ENCODE measurements at places on chromosomes 1 and 21. TPM values are rescaled to one million over a fixed set of nuclear protein-coding genes. Genes with fewer than 3 reads are reported as not detected.

The ZNF593OS gene
- 1.6 TPM for total RNA-seq

DNA sequence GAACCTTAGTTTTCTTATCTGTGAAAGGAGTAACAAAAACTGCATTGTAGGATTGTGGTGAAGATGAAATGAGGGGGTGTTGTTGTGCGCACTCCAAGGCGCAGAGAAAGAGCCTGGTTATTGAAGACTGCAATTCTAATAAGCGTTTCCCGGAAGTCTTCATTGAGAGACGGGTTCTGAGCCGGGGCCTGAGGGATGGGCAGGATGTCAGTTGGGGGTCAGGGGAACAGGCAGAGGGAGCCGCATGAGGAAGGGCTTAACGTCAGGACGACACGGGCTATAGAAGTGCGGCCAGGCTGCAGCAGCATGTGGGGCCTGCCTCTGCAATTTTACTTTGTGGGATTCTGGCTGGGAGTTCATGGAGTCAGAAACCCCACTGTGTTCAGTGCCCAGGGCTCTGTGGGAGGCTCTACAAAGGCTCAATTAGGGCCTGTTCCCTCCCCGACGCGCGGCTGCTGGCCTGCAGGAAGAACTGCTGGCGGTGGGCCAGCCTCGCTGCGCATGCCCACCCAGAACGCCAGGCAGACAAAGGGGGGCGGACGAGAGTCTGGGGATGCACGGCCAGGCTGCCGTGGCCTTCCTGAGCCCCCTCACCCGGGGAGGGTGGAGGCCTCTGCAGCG is 20.7 kb downstream of the TRIM62 start:
- H3K4me1 ChIP-seq = no peaks in the 10 kb centered on the region
- H3K27me3 ChIP-seq = no peaks in the 10 kb centered on the region
- H3K27ac ChIP-seq = no peak overlapping the region
- H3K4me3 ChIP-seq = no peak overlapping the region
- peaks cover 26% of the 10 kb centered on the region for H3K36me3 ChIP-seq
- DNase-seq = peak; percentile 60

- H3K36me3 ChIP-seq = no peaks in the 10 kb centered on the region
- H3K27me3 ChIP-seq = no peaks in the 10 kb centered on the region
- H3K4me1 ChIP-seq = no peaks in the 10 kb centered on the region
- DNase-seq = no peak
- H3K27ac ChIP-seq = no peak overlapping the region
- H3K4me3 ChIP-seq = no peak overlapping the region
Measured at GRCh38 chr1:33997127-33998036, 133.5 kb downstream of the HMGB4 start.

DNA sequence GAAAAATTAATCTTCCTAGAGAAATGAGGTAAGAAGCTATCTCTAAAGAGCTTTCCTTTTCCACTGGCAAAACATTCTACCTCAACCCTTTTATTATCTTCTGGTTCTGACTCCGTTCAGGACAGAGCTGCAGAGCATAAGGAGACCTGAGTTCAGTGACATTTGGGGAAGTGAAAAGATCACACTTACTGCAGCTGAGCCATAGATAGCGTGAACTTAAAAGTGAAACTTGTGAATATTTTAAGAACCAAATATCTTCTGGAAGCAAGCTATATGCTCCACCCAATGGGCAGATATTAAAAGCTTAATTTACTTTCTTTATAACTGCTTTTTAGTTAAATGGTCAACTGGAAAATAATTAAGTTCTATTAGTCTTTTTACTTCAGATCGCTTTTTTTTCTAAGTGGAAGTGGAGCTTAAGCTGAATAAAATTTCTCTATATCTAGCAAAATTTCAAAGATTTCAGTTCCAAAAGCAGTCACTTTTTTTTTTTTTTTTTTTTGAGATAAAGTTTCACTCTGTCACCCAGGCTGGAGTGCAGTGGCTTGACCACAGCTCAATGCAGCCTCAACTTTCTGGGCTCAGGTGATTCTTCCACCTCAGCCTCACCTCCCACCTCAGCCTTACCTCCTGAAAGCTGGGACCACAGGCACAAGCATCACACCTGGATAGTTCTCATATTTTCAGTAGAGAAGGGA is 11.9 kb downstream of the PTPN22 start:
- no peaks in the 10 kb centered on the region for H3K36me3 ChIP-seq
- no peak for DNase-seq
- H3K4me3 ChIP-seq = no peak overlapping the region
- H3K27ac ChIP-seq = no peak overlapping the region

- no peak overlapping the region for H3K4me3 ChIP-seq
- no peaks in the 10 kb centered on the region for H3K4me1 ChIP-seq
- no peak overlapping the region for H3K27ac ChIP-seq
- H3K36me3 ChIP-seq = no peaks in the 10 kb centered on the region
Measured at GRCh38 chr1:156090840-156091188, 8.5 kb upstream of the MEX3A start.

DNA sequence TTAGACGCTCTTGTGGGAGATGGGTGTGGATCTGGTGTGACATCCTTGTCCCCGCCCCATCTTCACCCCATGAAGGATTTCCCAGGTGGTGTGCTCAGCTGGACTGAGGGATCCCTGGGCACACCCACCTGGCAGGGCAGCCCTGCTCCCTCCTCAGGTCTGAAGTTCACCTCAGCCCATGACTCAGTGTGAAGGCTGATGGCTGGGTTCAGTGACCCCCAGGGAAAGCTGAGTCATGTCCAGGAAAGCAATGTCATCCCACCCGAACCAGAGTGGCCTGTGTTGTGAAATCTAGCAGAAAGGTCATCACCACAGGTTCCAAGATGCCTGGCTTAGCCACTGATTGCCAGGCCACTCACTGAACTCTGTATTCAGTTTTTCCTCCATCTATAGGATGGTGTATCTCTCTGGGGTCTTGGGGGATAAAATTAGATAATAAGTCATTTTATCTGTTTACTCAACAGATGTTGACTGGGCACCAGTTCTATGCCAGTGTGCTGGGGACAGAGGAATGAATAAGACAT is 97.7 kb upstream of the JUN start:
- no peak overlapping the region for H3K4me3 ChIP-seq
- peak overlapping the region; percentile 88 for H3K27ac ChIP-seq
- no peaks in the 10 kb centered on the region for H3K27me3 ChIP-seq
- H3K4me1 ChIP-seq = peaks cover 51% of the 10 kb centered on the region

DNA sequence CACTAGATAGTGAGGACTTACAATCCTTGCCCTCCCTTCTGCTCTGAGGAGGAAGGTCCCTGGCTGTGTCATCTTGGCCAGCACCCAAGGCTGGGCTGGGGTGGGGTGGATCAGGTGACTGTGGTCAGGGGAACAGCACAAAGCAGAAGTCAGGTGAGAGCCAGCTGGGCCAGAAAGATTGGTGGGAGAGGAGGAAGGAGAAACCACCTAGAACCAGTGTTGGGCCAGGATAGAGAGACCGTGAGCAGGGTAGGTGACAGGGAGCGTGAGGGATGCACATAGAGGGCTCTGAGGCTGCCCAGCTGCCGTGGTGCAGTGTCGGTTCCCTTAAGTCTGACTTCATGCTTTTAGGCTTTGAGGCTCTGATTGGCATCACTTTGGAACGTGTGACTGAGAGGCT is 22.7 kb downstream of the NCF2 start:
- H3K27me3 ChIP-seq = no peaks in the 10 kb centered on the region
- H3K27ac ChIP-seq = no peak overlapping the region
- no peaks in the 10 kb centered on the region for H3K4me1 ChIP-seq

DNA sequence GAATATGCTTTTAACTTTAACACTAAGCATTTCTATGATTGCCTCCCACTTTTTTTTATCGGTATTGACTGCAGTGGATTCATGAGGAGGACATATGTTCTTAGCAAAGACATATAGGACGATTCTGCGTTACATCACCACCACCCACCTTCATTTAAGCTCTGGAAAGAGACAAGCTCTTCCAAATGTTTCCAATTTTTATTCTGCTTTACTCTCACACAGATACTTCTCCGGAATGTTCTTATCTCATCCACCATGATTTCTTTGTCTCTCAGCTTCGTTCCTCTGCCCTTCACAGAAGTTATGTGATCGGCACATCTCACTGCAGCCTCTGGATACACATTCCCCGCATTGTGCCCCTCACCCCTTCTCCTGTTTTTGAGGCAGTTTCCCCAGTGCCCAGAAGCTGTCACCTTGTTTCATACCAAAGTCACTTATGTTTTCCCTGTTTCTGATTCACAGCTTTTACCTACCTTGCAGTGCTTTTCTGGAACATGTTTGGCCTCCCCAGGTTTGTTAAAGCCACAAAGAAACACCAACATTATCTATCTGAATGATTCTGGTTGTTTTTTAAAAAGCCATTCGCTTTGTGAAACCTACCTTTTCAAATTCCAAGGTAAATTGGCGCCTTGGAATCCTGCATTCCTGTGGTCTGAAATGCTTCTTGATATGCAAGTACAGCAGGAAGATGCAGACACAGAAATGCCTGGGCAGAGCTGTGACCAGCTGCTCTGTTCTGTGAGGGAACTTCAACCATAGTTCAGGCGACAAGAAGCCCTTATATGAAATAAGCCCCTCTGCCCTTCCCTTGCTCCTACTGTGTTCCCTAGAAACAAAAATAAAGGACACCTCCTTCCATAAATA is 1020.2 kb downstream of the TTLL7 start:
- DNase-seq = no peak
- no peak overlapping the region for H3K4me3 ChIP-seq
- H3K27ac ChIP-seq = no peak overlapping the region
- H3K4me1 ChIP-seq = no peaks in the 10 kb centered on the region
- no peaks in the 10 kb centered on the region for H3K36me3 ChIP-seq

DNA sequence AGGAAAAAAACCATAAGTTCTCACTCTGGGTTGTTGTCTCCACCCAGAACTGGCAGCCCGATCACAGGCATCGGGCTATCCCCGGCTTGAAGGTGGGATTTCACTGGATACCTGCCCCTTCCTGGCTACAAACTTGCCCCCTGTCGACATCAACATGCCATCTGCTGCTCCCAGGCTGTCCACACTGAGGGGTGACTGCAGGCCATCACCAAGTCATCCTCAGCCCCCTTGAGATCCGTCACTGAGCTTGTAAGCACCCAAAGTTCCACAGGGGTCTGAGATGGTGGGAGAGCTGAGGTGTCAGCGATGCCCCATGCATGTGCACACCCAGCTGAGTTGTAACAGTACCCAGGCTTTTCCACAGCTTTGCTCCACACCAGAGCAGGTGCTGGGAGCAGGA is 211.0 kb downstream of the AMY1C start:
- no peak overlapping the region for H3K27ac ChIP-seq
- no peaks in the 10 kb centered on the region for H3K4me1 ChIP-seq
- H3K27me3 ChIP-seq = no peaks in the 10 kb centered on the region
- no peaks in the 10 kb centered on the region for H3K36me3 ChIP-seq
- DNase-seq = no peak
- H3K4me3 ChIP-seq = no peak overlapping the region

The CRYAA gene
- total RNA-seq = not detected

The UCK2 gene
- total RNA-seq = 23.3 TPM

DNA sequence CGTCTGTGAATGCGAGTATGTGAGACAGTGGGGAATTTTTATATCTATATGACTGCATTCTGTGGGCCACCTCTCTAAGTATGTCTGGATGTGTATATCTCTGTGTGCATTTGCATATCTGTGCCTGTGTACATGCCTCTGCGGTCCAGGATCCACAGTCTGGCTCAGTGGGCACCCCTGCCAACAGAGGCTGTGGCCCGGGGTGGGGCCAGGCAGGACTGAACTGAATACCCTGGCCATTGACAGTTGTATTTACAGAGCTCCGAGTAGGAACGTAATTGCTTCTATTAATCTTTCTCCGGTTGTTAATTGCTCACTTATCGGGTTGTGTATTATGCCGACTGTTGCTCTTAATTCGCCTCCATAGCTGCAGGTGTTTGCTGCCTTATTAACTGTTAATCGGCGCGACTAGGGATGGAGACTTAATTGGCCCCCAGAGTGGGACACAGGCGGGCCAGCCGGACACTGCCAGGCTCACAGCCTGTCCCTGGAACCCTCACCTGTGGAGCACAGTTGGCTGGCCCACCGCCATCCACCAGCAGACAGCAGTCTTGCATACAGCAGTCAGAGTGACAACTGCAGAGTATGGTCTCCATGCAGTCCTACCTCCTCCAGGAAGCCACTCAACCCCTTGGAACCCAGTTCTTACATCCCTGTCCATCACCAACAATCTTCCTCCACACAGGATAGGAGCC is 22.4 kb upstream of the ADGRB2 start:
- peak; percentile 42 for DNase-seq
- H3K27me3 ChIP-seq = no peaks in the 10 kb centered on the region
- H3K36me3 ChIP-seq = no peaks in the 10 kb centered on the region
- H3K27ac ChIP-seq = no peak overlapping the region

DNA sequence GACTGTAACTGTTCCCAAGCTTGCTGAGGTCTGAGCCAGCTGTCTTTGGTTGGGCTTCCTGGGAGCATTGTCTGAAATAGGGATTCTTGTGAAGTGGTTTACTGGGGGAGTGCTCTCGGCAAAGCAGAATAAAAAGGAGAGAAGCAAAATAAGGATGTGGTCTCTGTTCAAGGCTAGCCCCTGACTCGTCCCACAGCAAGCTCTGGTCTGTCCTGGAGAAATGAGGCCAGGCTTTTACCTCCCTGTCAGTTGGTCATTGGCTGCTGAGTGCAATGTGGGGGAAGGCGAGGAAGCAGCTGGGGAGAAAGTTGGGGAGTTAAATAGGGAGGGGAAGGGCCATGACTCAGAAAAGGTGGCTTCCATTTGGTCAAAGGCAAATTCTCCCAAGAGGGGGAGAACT is 303.9 kb upstream of the DUSP10 start:
- no peak overlapping the region for H3K4me3 ChIP-seq
- H3K27me3 ChIP-seq = no peaks in the 10 kb centered on the region
- DNase-seq = no peak
- no peaks in the 10 kb centered on the region for H3K36me3 ChIP-seq

The LYPD8 gene
- total RNA-seq = not detected

DNA sequence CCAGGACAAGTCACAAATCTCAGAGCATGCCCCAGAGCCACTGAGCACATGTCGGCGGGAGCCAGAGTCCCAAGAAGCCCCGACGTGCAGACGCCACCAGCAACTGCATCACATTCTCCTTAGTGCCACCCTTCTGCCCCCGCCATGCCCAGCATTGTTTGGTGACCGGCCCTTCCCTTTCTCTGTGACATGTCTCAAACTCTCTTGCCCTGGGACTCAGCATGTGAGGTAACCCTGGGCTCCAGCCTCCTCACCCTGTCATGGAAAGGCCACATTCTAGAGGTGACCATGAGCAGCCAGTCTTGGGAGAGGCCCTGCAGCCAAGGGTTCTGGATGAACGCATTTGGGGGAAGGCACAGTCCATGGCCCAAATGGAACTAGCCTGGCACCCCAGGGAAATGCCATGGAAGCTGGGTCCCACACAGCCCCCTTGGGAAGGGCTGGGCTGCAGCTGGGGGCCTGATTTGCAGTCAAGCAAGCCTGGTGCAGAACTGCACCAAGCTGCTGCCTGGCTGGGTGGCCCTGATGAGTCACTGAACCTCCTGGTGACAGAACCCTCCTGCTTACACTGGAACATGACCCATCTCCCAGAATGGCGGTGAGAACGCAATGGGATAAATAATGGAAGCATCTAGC is 94.4 kb downstream of the ITPKB start:
- no peaks in the 10 kb centered on the region for H3K27me3 ChIP-seq
- H3K4me3 ChIP-seq = no peak overlapping the region

DNA sequence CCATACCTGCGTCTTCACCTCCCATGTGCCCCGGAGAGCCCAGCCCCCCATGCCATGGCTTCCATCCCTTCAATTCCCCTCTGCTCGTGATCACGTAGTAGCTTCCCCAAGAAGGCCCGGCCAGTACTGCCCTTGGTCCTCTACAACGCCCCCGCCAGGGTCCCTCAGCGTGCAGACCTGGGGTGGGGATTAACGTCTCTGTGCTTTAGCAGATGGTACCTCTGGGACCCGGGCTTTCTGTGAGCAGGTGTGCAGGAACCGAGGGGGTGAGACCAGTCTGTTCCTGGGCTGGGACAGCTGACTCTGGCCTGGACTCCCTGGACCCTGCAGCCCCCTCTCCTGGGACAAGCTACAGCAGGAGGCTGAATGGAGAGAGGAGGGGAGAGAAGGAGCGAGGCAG is 1.2 kb downstream of the PLCH2 start:
- no peak overlapping the region for H3K27ac ChIP-seq
- peaks cover 6% of the 10 kb centered on the region for H3K4me1 ChIP-seq
- H3K27me3 ChIP-seq = no peaks in the 10 kb centered on the region
- H3K36me3 ChIP-seq = no peaks in the 10 kb centered on the region
